ENCODE measurements at places on chromosomes 7 and 10. TPM values are rescaled to one million over a fixed set of nuclear protein-coding genes. Genes with fewer than 3 reads are reported as not detected.

The PRR15 gene
- not detected for total RNA-seq

DNA sequence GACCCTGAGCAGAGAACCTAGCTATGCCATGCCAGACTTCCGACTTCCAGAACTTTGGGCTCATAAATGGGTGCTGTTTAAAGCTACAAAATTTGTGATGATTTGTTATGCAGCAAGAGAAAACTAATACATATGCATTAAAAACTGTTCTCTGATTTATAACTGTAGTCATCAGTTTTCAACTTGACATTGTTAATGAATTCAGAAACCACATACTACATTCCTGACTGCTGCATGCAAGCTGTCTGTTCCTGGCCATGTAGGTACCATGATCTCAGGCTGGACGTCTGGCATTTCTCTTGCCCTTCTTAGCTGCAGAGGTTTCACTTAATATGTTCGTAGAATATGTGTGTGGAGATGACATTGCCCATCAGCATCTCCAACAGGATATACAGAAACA lies 28.4 kb downstream of the MKX start:
- no peak overlapping the region for H3K27ac ChIP-seq
- H3K4me3 ChIP-seq = no peak overlapping the region
- H3K27me3 ChIP-seq = no peaks in the 10 kb centered on the region
- H3K4me1 ChIP-seq = no peaks in the 10 kb centered on the region

DNA sequence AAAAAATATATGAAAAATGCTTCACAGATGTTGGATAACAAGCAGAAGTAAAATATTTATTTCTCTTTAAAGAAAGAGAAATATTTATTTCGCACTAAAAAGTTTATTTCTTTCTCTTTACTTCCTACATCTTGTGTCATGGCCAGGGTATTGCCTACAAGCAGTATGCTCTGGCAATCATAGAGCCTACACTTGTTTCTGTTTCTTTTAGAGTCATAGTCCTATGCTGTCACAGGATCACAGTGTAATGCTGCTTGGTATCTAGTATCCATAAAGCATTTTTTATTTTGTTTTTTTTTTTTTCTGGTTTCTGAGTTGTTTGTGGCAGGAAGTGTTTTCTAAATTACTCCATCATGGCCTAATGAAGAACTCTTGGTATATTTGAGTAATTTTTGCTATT lies 116.0 kb downstream of the ATRNL1 start:
- DNase-seq = no peak
- H3K4me3 ChIP-seq = no peak overlapping the region
- no peaks in the 10 kb centered on the region for H3K36me3 ChIP-seq

DNA sequence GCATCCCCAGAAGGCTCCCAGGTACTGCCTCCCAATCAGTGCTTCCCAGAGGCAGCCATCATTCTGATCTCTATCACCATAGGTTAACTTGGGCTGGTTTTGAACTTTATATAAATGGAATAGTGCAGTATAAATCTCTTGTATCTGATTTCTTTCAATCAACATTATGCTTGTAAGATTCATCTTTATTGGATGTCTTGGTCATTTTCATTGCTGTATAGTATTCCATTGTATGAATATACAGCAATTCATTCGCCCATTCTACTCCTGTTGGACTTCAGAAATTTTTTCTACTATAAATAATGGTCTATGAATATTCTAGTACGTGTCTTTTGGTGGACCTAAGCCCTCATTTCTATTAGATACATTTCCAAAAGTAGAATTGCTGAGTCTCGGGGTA lies 16.1 kb upstream of the OGDHL start:
- no peaks in the 10 kb centered on the region for H3K27me3 ChIP-seq
- H3K36me3 ChIP-seq = no peaks in the 10 kb centered on the region
- no peak for DNase-seq
- no peaks in the 10 kb centered on the region for H3K4me1 ChIP-seq
- no peak overlapping the region for H3K27ac ChIP-seq

GRCh38 chr7:71348821-71349681 lies 217.1 kb downstream of the GALNT17 start:
- H3K36me3 ChIP-seq = no peaks in the 10 kb centered on the region
- no peak for DNase-seq
- H3K27me3 ChIP-seq = no peaks in the 10 kb centered on the region
- H3K4me1 ChIP-seq = peaks cover 16% of the 10 kb centered on the region
- peak overlapping the region; percentile 46 for H3K27ac ChIP-seq

DNA sequence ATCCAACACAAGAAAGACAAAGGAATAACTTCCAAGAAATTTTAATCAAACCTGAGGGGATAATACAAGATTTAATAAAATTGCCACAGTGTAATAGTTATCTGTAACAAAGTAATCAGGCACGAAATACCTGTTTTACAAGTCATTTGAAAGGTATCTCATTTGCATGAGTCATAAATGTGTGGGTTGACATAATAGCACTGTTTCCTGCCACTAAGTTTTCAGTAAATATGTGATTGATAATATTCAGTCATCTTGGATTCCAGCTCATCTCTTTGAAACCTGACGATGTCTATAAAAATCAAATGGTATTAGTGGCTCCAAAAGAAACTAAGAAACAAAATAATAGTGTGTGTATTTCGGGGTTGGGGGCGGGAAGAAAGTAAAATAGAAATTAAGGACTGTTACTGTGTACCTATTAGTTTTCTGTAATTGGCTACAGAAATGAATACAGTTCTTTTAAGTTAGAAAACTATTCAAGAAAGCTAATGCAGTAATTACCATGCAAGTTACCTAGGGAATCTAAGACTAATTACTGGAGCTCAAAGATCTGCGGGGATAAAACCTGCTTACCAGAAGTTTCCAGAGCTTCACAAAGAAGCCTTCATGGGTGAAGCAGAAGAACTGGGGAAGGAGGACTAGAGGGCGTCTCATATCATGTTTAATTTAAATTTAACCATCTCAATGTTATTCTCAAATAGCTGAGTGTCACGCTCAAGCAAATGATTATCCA lies 100.7 kb downstream of the ST8SIA6 start:
- H3K27ac ChIP-seq = no peak overlapping the region
- H3K36me3 ChIP-seq = no peaks in the 10 kb centered on the region
- H3K4me3 ChIP-seq = no peak overlapping the region

- no peak overlapping the region for H3K4me3 ChIP-seq
- no peak for DNase-seq
- H3K27ac ChIP-seq = no peak overlapping the region
- H3K4me1 ChIP-seq = no peaks in the 10 kb centered on the region
- H3K27me3 ChIP-seq = no peaks in the 10 kb centered on the region
- H3K36me3 ChIP-seq = no peaks in the 10 kb centered on the region
Measured at GRCh38 chr10:123678376-123678775, 12.2 kb downstream of the GPR26 start.
